H9 (cell line): ENCODE measurements at places on chromosomes 7 and 10. TPM values are rescaled to one million over a fixed set of nuclear protein-coding genes. Genes with fewer than 3 reads are reported as not detected.

GRCh38 chr7:112416127-112416526 is 34.1 kb upstream of the IFRD1 start:
- peaks cover 7% of the 10 kb centered on the region for H3K36me3 ChIP-seq
- H3K4me3 ChIP-seq: no peak overlapping the region
- H3K27ac ChIP-seq: no peak overlapping the region
- no peak for DNase-seq
- H3K27me3 ChIP-seq: no peaks in the 10 kb centered on the region

DNA sequence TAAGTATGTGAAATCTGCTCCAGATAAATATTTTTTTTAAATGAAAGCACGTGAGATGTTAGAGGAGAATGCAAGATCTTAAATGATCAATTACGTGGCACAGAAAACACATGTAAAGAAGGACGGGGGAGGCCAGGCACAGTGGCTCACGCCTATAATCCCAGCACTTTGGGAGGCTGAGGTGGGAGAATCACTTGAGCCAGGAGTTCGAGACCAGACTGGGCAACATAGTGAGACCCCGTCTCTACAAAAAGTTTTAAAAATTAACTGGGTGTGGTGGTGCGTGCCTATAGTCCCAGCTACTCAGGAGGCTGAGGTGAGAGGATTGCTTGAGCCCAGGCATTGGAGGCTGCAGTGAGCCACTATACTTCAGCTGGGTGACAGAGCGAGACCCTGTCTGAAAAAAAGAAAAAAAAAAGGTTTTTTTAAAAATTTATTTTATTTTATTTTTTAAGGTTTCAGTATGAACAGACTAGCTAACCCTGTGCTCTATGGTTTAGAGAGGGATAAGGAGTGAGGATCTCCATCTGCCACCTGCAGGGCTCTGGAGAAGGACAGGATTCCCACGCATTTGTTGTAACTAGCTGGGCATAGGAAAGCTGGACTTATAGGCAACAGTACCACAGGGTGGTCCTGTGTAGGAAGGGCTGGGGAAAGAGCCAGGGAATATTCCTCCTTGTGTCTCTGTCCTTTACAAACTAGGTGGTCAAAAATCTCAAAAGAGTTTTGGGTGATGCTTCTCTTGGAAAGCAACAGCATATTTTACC is 113.2 kb downstream of the SPAG6 start:
- no peak overlapping the region for H3K4me3 ChIP-seq
- no peak overlapping the region for H3K27ac ChIP-seq
- H3K4me1 ChIP-seq: no peaks in the 10 kb centered on the region
- no peaks in the 10 kb centered on the region for H3K36me3 ChIP-seq

DNA sequence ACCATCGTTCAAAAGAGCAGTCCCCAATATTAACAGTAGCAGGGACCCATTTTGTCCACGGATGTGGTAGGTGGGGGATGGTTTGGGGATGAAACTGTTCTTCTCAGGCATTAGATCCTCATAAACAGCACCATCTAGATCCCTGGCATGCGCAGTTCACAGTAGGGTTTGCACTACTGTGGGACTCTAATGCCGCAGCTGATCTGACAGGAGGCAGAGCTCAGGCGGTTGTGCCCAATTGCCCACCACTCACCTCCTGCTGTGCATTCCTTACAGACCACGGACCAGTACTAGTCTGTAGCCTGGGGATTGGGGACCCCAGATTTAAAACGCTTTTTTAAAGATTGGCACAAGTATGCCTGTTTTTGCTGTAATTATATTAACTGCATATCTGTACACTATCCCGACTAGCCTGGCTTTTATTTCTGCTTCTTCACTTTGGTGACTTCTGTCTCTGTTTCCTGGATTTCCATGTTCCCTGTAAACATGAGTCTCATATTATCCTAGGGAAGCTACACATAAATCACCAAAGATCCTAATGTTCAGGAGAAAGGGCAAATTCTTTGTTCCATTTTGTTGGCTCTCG is 163.3 kb upstream of the AKR1E2 start:
- H3K36me3 ChIP-seq: no peaks in the 10 kb centered on the region
- no peak overlapping the region for H3K4me3 ChIP-seq
- no peak overlapping the region for H3K27ac ChIP-seq

DNA sequence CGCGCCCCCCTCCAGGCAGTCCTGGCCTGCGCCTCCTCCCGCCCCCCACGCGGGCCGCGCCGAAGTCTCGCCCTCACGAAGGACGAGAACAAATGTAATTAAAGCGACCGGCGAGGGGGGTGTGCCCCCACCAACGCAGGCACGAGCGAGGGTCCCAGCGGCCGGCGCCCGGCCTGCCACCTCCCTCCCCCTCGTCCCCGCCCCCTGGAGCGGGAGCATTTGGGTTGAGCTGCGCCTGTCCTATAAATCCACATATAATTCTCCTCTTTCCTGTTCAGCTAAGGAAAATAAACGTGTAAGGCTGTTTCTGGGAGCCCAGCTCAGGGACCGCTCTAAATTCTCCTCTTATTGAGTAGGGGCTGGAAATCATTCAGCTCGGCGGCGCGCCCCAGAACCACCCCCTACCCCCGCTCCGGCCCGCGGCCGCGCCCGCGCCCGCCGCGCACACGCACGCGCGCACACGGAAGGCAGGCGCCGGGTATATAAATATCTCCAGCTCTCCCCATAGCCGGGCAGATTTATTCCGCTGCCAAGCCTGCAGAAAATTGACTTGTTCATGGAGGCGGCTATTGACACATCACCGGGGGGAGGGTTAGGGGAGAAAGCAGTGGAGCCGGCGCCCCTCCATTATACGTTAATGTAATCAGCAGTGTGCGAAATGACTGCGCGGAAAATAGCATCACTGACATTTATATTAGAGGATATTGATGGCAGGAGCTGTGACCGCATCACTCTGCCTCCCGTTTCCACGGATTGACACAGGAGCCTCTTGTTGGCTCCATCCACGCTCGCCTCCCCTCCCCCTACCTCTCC is 61.6 kb upstream of the BTRC start:
- 0 out of 2 replicates have a peak, but pooled peaks cover 10% of the 10 kb centered on the region for H3K4me1 ChIP-seq
- H3K4me3 ChIP-seq: peak overlapping the region; percentile 62
- no peaks in the 10 kb centered on the region for H3K36me3 ChIP-seq
- H3K27ac ChIP-seq: no peak overlapping the region
- peaks cover 27% of the 10 kb centered on the region for H3K27me3 ChIP-seq

- no peak for DNase-seq
- H3K36me3 ChIP-seq: no peaks in the 10 kb centered on the region
- no peak overlapping the region for H3K27ac ChIP-seq
Observed at GRCh38 chr10:58486821-58487220, 25.9 kb upstream of the BICC1 start.

DNA sequence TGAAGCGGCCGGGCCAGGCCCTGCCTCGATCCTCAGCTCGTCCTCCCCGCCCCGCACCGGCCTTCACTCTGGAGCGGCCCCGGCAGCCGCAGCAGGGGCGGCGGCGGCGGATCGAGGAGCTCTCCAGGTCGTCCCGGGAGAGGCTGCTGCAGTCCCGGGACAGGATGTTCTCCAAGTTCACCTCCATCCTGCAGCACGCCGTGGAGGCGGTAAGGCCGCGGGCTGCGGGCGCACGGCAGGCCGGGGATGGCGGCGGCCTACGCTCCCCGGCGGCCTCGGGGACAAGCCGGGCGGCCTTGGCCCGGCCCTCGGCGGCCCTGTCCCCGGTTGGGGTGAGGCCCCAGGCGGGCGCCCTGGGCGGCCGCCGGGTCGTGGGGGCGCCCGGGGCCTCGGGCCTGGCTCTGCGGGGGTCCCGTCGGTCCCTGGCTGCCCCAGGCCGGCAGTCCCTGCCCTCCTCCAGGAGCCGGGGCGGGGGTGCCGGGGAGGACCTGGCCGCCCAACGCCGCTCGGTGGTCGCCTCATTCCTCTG is 399 bp downstream of the FHIP2A start:
- no peaks in the 10 kb centered on the region for H3K36me3 ChIP-seq
- H3K27ac ChIP-seq: no peak overlapping the region
- no peaks in the 10 kb centered on the region for H3K27me3 ChIP-seq
- peak overlapping the region; percentile 88 for H3K4me3 ChIP-seq
- DNase-seq: no peak

DNA sequence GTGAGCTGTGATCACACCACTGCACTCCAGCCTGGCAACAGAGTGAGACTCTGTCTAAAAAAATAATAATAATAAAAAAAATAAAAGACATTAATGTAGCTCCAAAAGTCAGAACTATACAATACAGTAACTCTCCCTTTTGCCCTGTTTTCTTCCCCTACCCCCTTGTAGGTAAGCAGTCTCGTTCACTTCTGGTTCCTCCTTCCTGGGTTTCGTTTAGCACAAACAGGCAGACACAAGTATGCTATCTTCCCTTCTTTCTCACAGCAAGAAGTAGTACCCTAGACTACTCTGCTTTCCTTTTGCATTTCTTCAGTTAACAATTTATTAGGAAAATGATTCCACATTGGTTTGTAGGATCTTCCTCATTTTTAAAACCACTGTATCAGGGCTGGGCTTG is 33.1 kb downstream of the PDSS1 start:
- DNase-seq: no peak
- no peaks in the 10 kb centered on the region for H3K4me1 ChIP-seq
- peaks cover 77% of the 10 kb centered on the region for H3K36me3 ChIP-seq
- H3K27ac ChIP-seq: no peak overlapping the region

GRCh38 chr7:78020874-78021249 is 222.3 kb downstream of the PHTF2 start:
- H3K27ac ChIP-seq: no peak overlapping the region
- no peaks in the 10 kb centered on the region for H3K4me1 ChIP-seq
- no peak overlapping the region for H3K4me3 ChIP-seq
- peaks cover 2% of the 10 kb centered on the region; the same call in 1 of the 2 replicates for H3K27me3 ChIP-seq

- no peaks in the 10 kb centered on the region for H3K36me3 ChIP-seq
- DNase-seq: no peak
- H3K4me1 ChIP-seq: no peaks in the 10 kb centered on the region
- H3K27ac ChIP-seq: no peak overlapping the region
Observed at GRCh38 chr10:81036257-81036656, 498.6 kb downstream of the SH2D4B start.

The CFAP70 gene
- 0.24 and 0.26 TPM in 2 replicates for total RNA-seq

The ASZ1 gene
- total RNA-seq: not detected in 2 replicates

The LRMDA gene
- 1.8 and 2.1 TPM in 2 replicates for total RNA-seq

The LEP gene
- total RNA-seq: not detected in 2 replicates
